ENCODE measurements at places on chromosomes 4 and X.

GRCh38 chr4:41315862-41316261 is 59.1 kb downstream of the UCHL1 start:
- DNase-seq: no peak

DNA sequence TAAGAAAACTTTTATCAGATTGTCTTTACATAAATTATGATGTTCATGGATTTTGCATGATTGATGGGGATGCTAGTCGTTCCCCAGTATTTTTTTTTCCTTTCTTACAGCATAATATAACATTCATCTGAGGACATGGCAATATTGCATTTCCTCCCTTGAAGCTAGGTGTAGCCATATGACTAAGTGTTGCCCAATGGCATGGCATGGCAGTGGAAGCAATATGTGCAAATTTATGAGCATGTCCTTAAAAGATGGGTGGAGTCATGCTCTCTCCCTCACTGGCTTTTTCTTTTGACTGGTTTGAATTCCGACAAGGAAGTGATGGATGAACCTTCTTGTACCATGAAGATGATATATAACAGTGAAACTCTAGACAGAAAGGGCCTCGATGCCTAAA is 96.3 kb downstream of the BANK1 start:
- DNase-seq: no peak

DNA sequence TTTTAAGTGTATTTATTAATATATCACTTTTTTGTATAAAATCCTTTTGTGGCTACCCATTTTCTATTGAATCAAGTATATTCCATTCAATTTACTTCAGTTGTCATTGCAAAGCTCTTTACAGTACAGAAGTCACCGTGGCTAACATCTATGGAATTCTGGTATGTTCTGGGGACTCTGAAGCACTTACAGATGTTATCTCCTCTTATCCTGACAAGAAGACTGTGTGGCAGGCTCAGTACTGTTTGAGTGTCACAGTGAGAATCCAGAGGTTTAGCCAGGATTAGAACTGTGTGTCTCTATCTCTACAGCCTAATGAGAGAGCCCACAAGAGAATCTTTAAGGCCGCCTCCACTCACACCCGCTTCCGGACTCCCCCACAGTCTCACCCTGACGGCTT is 78.2 kb upstream of the SORBS2 start:
- no peak for DNase-seq

DNA sequence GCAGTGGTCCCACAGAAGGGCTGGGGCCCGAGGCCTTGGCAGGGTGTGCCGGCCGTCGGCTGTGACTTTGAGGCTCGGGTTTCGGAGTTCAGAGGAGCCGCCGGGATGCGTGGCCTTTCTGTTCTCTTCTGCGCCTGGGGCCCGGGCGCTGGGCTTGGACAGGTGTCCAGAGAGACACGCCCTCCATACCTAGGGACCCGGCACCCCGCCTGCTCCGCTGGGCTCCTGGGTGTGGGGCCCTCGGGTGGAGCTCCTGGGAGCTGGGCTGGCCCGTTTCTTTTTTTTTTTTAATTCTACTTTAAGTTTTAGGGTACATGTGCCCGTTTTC is 11.3 kb downstream of the FGFRL1 start:
- DNase-seq: no peak

GRCh38 chr4:183553601-183554345 is 48.9 kb downstream of the ING2 start:
- DNase-seq: no peak

DNA sequence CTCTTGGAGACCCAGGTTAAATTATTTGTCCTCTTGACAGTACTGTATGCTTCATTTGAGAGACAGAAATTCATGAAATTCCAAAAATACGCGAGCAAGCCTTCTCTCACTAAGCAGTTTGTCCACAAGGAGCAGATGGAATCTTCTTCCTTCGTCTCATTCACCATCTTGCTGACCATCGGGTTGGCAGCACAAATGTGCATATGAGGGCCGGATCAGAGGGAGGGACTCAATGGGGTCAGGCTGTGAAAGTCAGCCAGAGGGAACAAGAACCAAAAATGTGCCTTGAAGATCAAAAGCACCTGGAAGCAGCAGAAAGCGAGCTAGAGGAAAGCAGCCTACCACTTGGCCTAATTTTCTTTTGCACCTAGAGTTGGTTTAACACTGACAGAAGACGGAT is 16.4 kb downstream of the NHSL2 start:
- no peak for DNase-seq

DNA sequence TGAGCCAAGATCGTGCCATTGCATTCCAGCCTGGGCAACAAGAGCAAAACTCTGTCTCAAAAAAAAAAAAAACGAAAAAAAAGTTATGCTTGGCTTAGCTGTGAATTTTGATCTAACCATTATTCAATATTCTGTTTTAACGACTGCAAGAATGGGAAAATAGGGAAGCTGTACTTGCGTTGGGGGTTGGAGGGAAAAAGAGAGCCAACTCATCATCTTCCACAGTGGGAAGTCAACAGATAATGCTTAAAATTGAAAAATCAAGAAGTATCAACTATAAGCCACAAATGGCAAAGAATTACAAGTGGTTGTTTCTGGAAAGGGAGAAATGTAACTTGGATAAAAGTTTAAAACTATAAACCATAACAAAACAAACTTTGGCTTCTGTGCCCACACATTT is 2.9 kb downstream of the TEC start:
- DNase-seq: no peak

DNA sequence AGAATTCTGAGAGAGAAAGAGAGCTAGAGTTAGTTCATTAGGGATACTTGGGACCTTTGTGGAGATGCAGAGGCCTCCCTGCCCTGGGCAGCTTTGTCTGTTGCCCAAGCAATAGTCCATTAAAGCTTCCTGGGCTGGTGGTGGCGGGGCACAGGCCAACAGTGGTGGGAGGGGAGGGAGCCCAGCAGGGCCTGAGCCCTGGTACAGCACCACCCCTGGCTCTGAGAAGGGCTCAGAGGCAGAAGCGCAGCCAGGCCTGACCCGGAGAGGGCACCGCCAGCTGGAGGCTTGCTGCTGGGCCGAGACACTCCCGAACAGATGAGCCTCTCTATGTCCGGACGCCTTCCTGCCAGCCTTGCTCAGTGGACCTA is 65.3 kb downstream of the EFNB1 start:
- DNase-seq: no peak

GRCh38 chrX:21503593-21503992 is 129.4 kb downstream of the CNKSR2 start:
- no peak for DNase-seq

GRCh38 chr4:80228460-80228859 is 31.2 kb downstream of the PRDM8 start:
- DNase-seq: no peak

DNA sequence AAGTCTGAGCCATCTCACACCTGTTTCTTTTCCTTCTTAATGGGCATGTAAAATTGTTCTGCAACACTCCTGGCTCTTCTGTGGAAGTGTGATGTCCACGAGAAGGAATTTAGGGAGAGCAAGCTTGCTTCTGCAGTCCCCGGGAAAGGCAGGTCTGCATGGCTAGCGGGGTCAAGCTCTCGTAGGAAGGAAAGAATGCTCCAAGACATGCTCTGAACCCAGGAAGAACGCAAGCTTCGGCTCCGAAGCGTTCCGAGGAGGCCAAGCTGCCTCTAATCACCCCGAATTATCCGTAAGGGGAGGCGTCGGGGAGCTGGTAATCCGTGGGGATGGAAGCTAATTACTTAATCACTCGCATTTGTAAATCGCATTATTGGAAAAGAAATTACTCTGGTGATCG is 177.7 kb downstream of the CRLF2 start:
- no peak for DNase-seq

GRCh38 chr4:11623726-11624037 is 195.0 kb upstream of the HS3ST1 start:
- no peak for DNase-seq

DNA sequence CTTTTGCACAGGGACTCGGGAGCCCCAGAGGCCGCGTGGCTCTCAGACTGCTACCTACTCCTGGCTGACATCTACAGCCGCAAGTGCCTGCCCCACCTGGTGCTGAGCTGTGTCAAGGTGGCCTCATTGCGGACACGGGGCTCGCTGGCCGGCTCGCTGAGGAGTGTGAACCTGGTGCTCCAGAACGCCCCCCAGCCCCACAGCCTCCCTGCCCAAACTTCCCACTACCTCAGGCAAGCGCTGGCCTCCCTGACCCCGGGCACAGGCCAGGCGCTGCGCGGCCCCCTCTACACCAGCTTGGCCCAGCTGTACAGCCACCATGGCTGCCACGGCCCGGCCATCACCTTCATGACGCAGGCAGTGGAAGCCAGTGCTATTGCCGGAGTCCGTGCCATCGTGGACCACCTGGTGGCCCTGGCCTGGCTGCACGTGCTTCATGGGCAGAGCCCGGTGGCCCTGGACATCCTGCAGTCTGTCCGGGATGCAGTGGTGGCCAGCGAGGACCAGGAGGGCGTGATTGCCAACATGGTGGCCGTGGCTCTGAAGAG is 28.8 kb downstream of the SH3TC1 start:
- DNase-seq: no peak

DNA sequence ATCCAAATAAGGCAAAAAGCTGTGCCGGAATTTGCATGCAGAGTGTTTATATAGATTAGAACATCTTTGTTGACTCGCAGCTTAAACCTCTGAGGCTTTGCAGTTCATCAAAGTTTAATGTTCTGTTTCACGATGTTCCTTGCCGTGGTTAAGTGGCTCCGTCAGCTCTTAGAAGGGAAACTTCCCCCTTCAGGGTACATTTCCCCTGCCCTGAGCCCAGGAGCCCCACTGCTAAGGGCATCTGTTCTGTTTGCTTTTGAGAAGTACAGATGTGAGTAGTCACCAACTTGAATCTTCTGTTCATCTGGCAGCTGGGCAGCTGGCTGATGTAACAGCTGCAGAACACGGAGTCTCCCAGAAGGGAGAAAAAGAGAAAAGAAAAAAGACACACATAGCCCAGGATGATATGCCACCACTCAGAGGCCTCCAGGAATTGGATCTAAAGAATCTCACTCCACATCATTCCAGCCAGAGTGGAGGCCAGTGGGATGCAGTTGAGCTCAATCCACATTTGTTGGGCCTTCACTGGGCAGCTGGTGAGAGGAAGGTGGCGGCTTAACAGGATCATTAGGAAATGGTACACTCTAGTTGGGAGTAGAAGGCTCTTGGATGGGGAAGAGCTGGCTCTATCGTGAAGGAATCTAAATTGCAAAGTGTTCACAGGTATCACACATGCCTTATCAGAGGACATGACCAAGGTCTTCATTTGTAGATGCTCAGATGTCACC is 178.7 kb upstream of the RBPJ start:
- DNase-seq: no peak

DNA sequence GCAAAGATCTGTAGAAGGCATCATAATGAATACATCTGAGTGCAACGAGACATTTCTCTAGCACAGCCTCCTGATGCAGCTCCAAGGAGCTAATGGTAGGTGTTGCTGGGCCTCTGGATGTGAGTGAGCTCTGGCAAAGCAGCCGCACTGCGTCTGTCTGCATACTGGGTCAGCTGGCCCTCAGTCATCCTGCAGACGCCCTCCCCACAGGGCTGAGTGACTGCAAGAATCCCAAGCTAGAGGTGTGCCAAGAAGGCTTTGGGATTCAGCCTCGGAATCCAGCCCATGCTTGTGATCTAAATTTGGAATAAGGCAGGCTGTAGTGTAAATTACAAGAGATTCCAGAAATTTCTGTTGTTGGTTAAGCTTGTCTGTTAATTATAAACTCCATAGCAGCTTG is 18.5 kb downstream of the HERC3 start:
- DNase-seq: peak; percentile 53

DNA sequence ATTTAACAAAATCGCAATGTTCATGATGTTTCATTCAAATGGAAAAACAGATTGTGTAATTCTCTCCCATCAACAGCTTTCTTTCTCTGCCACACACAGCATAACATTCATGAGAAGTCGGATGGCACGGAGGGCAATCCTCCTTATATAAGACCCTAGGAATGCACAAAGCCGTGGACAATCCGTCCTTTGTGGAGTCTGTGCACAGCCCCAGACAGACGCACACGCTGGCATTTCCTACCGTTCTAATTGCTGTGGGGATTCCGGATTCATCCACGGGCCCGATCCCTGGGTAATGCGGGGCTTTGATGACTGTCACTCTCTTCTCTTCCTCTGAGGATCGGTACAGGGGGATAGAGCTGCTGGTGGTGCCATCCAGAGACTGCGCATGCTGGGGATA is 121.9 kb upstream of the PDLIM3 start:
- no peak for DNase-seq

DNA sequence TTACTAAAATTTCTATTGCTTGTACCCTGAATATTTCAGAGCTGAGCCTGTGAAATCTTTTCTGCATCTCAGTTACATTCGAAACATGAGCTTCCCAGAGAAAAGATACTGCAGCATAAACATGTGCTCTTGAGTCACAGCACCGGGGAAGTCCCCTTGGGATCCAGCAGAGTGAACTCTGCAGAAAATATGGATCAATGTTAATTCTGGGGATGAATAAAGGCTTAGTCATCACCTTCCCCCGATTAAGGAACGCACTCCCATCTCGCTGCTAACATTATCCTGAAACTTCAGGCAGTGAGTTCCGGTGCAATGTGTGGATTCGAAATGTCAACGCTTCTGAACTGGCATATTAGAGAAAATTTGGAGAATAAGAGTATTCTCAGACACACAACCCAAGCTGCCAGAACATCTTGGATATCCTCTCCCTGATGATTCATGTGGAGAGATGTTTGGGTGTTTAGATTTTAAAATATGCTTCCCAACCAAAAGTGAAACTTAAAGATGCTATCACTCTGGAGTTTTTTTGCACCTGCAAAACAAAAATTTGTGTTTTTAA is 90.8 kb downstream of the IRF2 start:
- no peak for DNase-seq

- no peak for DNase-seq
Measured at GRCh38 chr4:95167805-95168204, 381.0 kb downstream of the UNC5C start.

GRCh38 chr4:78622253-78622979 is 70.8 kb downstream of the ANXA3 start:
- no peak for DNase-seq

- DNase-seq: no peak
Measured at GRCh38 chr4:108443585-108443984, 176.8 kb upstream of the RPL34 start.

- peak; percentile 9 for DNase-seq
Measured at GRCh38 chrX:107676559-107677378, 48.5 kb downstream of the PRPS1 start.

DNA sequence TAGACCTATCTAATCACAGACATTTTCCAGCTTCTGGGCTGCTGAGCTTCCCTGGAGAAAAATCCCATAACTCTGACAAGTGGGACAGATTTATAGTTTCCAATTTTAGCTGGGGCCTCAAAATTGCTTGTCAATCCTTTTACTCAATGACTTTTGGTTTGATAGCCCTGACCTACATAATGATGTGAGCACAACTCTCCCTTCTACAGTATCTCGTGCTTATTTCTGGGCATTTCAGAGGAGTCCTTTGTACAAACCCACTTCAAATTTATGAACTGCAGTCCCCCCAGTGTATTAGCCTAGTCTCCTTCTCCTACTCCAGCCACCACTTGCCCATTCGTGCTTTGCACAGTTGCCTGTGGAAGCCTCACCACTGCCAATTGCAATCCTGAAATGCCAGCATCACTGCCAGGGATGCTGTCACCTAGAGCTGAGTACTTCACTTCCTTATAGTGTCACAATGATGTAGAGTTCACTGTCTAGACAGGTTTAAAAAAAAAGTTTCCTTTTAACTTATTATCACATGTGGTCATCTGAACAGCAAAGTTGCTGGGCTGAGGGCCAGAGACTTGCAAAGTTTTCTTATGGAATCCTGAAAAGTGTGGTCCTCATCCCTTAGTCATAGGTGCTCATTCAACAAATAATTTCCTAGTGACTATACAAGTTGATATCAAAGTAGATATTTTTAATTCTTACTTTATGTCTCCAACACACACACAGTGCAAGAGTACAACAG is 21.2 kb downstream of the TRAM1L1 start:
- DNase-seq: no peak

GRCh38 chr4:172105918-172106317 is 292.7 kb downstream of the GALNTL6 start:
- DNase-seq: no peak
